ENCODE measurements at places on chromosomes 6 and 20.

- peak; percentile 62 for DNase-seq
Observed at GRCh38 chr6:152124429-152125074, 317.1 kb downstream of the ESR1 start.

DNA sequence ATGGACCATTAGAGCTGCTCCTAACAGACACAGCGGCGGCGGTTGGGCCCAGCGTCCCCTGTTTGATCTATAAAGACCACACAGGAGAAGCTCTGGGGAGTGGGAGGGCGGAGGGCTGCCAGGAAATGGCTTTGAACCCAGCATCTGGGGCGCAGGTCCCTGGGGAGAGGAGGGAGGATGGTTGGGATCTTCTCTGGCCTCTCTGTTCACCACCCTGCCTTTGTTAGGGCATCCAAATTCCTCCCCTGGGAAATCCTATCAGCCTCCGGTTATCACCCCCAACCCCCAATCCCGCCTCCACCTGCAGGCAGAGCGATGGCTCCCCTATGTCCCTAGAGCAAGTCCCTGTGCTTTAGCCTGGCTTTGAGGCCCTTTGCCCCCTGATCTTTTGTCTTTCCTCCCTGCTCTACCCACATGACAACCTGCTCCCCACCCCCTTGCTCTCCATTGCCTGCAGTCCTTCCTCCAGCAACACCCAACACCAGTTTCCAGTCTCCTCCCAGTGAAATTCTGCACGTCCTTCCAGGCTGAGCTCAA lies 7.1 kb downstream of the XKR7 start:
- DNase-seq: no peak

DNA sequence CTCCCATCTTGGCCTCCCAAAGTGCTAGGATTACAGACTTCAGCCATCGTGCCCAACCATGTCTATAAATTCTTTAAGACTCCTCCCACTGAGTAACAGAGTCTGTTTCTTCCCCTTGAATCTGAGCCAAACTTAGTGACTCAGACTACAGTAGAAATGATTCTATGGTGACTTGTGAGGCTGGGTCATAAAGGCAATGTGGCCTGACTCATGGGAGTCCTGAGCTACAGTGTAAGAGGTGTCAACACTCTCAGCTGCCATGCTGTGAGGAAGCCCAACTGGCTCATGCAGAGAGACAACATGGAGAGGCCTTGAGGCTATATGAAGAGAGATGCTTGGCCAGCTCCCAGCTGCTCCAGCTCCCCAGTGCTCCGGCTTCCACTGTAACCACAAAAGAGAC lies 5.2 kb upstream of the NRSN2 start:
- DNase-seq: peak; percentile 61

DNA sequence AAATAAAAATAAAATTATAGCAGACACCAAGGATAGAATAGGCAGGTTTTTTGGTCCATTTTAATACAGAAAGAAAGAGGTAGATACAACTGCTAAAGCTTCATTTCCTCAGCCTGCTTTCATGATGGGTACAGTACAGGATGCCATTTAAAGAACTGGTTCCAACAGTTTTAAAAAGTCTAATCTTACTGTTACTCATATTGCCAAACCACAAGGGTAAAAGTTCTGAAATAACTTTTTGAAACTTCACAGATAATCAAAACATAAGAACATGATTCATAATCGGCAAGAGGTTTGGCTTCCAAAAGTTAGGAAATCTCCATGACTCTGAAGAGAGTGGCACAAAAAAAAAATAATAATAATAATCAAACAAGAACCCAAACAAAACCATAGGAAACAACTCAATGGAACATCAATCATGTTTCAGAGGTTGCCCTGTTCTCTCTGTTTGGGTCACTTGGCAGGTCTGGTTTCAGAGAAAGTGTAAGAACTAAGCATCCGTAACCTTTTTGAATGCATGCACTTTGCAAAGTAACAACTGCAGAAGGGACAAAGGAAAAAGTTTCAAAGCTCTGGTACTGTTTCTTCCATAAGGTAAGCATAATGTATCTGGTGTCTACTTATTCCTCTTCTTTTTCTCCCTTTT lies 79.7 kb downstream of the SMLR1 start:
- peak; percentile 58 for DNase-seq

GRCh38 chr6:166257911-166258318 lies 50.3 kb downstream of the PRR18 start:
- no peak for DNase-seq

- no peak for DNase-seq
Observed at GRCh38 chr20:52779125-52779524, 193.0 kb upstream of the TSHZ2 start.

GRCh38 chr6:56055081-56055704 lies 179.8 kb upstream of the BMP5 start:
- DNase-seq: no peak

DNA sequence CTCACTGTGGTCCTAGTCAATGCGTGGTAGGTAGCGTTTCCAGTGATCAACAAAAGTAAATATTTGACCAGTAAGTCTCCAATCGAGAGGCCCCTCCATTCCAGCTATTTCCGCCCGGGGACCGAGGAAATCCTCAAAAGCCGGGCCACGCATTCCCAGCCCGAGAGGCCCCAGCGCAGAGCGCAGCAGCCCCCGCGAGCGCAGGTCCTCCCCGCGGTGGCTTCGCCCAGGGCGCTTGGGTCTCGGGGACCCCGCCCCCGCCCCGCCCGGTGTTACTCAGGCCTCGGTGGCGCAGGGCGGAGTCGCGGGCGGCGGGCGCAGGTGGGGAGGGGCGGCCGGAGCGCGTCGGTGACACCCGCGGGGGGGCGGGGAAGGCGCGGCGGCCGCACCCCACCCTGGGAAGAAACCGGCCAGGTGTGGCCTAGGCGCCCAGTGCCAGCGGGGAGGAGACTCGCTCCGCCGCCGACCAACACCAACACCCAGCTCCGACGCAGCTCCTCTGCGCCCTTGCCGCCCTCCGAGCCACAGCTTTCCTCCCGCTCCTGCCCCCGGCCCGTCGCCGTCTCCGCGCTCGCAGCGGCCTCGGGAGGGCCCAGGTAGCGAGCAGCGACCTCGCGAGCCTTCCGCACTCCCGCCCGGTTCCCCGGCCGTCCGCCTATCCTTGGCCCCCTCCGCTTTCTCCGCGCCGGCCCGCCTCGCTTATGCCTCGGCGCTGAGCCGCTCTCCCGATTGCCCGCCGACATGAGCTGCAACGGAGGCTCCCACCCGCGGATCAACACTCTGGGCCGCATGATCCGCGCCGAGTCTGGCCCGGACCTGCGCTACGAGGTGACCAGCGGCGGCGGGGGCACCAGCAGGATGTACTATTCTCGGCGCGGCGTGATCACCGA lies at the start of gene DSP:
Gene DSP, plus strand, starts transcription at position 497 of the 890 bp plus-strand sequence. Its CDS starts 245 bp downstream, at position 742.
- DNase-seq: peak; percentile 45

GRCh38 chr6:95083506-95083905 lies 493.8 kb upstream of the MANEA start:
- no peak for DNase-seq

DNA sequence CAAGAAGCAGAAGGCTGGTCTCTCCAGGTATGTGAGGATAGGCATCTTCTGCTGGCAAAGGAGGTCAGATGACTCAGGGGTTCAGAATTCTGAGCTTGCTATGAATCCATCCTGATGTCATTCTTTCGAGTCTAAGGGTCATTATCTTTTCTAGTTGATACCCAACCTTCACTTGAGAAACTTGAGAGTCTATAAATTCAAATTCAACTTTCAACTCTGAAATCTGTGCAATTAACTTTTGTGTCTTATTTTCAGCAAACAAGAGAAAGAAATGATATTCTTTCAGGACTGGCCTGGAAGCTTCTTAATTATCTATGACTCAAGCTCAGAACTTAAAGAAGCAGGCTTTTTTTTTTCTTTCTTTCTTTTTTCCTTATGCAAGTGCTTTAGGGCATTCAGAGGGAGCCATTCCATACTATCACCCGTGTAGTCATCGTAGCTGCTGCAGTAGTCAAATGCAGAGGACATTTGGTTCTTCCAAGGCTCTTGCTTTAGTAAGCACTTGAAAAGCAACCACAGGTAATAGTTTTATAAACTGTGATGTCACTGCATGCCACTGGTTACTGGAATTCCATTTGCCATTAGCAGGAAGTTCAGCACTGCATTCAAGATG lies 93.0 kb downstream of the ADTRP start:
- DNase-seq: peak; percentile 21

- DNase-seq: no peak
Observed at GRCh38 chr6:2918936-2919335, 15.8 kb upstream of the SERPINB9 start.

DNA sequence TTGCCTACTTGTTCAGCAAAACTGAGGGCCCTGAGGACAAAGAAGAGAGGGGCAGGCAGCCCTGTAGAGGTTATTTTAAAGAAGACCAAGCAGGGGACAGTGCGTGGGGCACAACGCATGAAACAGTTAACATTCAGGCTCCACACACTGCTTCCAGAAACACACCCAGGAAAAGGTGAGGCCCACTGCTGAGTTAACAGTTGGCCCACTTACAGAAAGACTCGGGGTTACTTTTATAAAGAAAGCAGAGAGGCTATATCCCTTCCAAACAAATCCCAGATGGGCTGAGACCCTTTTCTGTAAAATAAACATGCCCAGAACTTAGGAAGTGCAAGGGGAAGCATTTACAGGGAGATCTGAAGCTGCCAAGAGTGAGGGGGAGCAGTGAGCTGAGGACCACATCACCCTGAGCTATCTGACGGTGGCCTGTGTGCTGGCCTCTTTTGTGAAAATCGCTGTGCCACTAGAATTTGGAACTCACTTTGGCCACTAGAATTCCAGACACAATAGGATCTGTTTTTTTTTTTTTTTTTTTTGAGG lies 49.8 kb upstream of the SSTR4 start:
- DNase-seq: no peak

GRCh38 chr6:17240803-17241500 lies 40.2 kb upstream of the RBM24 start:
- DNase-seq: no peak

GRCh38 chr6:16659466-16660156 lies 101.6 kb downstream of the ATXN1 start:
- no peak for DNase-seq

DNA sequence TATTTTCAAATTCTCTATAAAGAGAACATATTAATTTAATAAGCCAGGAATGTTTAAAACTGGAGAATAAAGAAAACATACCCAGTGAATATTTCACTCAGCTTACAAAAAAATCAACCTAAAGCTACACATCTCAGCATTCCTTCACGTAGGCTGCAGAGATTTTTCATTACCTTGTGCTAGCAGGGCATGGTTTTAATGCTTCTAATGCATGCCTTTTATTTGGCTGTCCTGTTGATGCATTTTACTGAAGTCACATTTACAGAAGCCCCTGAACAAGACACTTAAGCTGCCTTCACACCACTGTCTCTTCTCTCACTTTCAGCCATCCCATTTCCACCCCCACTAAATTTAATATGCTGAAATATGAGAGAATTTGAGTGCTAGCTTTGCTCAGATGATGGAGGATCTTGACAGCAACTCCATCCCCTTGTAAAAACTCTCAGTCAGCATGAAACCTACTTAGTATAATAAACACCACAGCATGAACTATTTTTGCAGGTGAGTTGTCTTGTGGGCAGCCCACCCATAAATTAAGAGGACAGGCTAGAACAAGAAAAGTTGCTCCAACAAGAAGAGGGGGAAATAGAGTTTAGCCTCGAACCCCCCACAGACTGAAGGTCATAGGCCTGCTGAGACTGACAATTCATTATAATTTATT lies 159.4 kb downstream of the SIM1 start:
- no peak for DNase-seq

GRCh38 chr6:14776307-14776706 lies 469.6 kb upstream of the JARID2 start:
- no peak for DNase-seq

DNA sequence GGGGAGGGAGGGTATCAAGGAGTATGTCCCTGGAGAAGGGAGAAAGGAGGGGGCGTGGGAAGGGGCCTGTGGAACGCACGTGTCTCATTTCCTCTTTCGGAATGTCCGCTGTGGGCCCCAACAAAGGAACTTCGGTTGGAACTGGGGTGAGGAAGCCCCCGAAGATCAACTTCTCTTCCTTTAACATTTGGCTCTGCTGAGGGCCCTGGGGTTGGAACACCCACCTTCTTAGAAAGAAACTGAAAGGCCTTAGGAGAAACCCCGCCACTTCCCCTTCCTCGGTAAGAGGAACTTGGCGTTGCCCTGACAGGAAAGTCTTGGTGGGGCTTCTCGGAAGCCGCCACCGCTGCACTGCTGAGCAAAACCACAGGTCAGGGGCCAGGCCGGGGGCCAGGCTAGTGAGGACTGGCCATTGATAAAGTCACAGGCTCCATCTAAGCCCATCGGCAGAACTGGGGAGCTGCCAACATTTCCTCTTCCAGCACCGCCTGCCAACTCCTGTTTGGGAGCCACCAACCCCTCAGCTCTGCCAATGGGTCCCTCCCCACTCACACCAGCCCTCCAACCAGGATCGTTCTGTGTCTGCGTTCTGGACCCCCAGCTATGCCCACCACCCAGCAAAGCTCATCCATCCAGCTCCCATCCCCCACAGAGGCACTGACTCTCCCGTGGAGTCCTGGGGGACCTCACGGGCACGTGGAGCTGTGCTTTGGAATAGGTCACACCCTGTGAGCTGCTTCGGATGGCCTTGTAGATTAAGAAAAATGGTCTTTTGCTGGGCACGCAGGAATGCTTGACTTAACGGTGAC lies 44.8 kb downstream of the FGD2 start:
- DNase-seq: no peak

DNA sequence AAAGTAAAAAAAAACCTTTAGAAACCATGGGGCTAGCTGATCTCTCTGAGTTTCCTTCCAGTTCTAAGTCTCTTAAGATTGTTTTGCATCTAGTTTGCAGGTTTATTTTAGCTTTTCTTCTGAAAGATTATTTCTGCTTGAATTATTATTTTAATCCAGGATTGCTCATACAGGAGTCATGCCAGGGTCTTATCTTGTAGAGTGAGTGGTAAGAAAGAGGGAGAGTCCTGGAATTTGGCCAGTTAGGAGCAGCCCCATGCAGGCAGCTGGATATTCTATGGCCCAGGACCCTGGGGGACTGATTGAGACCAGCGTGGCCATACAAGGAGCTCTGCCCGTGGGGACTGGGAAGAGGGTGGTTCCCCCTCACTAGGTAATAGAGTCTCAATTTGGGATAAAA lies 178.9 kb upstream of the HEY2 start:
- DNase-seq: no peak

GRCh38 chr20:9134346-9134745 lies 65.5 kb downstream of the PLCB4 start:
- no peak for DNase-seq

DNA sequence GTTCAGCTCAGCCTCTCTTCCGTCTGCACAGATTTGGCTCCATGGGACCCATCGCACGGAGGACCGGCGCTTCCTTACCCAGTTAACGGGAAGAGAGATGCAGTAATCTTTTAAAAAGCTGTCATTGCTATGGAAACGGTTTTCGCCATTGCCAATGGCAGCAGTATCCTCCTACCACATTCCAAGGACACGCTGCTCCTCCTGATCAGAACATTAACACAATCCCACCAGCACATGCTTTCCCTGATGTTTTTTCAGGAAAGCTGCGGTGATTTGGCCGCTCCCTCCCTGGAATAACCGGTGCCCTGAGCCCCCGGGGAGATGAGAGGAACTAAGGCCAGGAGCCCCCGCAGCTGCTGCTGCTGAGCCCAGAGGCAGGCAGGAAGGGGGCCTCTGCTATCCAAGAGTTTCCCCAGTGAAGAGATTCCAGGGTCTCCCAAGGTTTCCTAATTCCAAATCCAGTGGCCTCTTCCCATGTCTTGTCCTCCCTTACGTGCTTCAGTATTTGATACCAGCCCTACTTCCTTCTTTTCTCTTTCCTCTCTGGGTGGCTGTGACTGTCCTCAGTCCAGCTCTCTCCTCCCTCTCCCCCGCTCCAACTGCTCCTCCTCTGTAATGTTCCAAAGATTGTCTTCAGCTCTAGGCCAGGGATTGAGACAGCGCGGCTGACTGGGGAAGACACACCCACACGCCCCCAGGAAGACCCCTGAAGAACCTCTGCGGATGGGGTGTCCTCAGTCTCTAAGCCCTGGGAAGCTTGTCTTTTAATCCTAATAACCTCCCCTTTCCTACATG lies 2.6 kb downstream of the BNIP5 start:
- no peak for DNase-seq

All from AG08396 (cell line).